ENCODE measurements at places on chromosomes 1 and 21. TPM values are rescaled to one million over a fixed set of nuclear protein-coding genes. Genes with fewer than 3 reads are reported as not detected.

TCHHL1 gene
- not detected for total RNA-seq

DNA sequence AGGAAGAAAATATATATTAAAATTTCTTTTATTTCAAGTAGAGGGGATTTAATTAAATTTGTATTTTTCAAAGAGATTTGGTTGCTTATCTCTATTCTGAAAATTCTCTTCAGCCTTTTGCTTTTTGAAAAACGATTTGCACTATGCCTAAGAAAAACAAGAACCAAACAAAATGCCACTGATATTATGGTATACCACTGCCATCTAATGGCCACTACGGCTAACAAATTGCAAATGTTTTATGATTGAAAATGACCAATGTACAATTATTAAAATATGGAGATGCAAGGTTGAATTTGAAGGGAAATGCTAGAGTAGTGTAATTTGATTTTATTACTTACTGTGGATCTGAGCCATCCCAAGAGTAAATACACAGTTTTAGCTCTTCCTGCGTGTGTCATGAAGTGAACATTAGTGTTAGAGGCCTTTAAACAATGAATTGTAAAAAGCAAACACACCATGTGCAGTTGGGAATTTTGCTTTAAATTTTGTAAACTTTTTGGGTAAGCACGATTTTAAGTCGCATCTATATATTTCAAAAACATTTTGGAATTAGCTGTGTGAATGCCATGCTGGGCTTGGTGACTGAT, 137.4 kb upstream of the USP25 start:
- H3K4me3 ChIP-seq, result no peak overlapping the region
- H3K27ac ChIP-seq, result no peak overlapping the region
- H3K4me1 ChIP-seq, result no peaks in the 10 kb centered on the region

DNA sequence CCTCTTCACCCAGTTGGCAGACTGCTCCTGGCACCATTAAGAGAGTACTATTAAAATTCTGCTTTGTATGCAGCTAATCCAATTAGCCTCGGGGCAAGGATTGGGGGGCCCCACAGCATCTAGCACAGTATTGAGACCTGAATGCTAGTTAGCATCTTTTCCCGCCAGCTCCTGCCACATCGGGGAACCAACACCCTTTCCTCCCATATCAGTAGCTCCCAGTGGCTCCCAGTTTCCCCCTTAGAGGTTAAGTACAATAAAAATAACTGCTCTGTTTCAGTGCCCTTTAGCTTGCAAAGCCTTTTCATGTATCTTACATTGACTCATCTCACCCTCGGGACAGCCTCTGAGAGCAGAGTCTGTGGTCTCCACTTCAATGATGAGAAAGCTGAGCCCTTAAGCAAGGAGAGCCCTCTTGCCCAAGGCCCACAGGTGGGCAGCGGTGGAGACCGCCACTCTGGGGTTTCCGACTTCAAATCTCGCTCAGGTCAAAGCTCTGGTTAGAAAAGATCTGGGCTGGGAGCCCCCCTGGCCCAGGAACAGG, 4.2 kb upstream of the PMVK start:
- H3K27me3 ChIP-seq, result no peaks in the 10 kb centered on the region
- H3K4me3 ChIP-seq, result no peak overlapping the region
- DNase-seq, result no peak

DNA sequence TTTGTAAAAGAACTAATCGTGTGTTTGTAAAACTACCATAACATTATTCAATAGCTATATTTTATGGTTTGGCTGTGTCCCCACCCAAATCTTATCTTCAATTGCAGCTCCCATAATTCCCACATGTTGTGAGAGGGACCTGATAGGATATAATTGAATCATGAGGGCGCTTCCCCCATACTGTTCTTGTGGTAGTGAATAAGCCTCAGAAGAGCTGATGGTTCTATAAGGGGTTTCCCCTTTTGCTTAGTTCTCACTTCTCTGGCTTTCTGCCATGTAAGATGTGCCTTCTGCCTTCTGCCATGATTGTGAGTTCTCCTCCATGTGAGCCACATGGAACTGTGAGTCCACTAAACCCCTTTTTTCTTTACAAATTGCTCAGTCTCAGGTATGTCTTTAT, 1372.3 kb downstream of the AMY1C start:
- DNase-seq, result no peak
- no peaks in the 10 kb centered on the region for H3K27me3 ChIP-seq
- H3K4me1 ChIP-seq, result no peaks in the 10 kb centered on the region

- DNase-seq, result no peak
- no peak overlapping the region for H3K4me3 ChIP-seq
- no peaks in the 10 kb centered on the region for H3K36me3 ChIP-seq
- H3K27me3 ChIP-seq, result no peaks in the 10 kb centered on the region
- H3K4me1 ChIP-seq, result no peaks in the 10 kb centered on the region
- no peak overlapping the region for H3K27ac ChIP-seq
Measured at GRCh38 chr1:32020339-32020738, 6.7 kb downstream of the KHDRBS1 start.

- no peak overlapping the region for H3K4me3 ChIP-seq
- no peak overlapping the region for H3K27ac ChIP-seq
- no peak for DNase-seq
- no peaks in the 10 kb centered on the region for H3K4me1 ChIP-seq
- no peaks in the 10 kb centered on the region for H3K27me3 ChIP-seq
Measured at GRCh38 chr1:2610036-2610959, 22.5 kb downstream of the MMEL1 start.
